ENCODE measurements at places on chromosomes 11 and 22.

GRCh38 chr11:128711890-128712289, 18.0 kb downstream of the FLI1 start:
- DNase-seq: no peak

- no peak for DNase-seq
These were observed 14.1 kb downstream of the TMPRSS13 start for GRCh38 chr11:117914991-117915618.

GRCh38 chr11:70942593-70942992, 309.8 kb downstream of the SHANK2 start:
- DNase-seq: no peak

GRCh38 chr11:95593111-95593510, 196.5 kb downstream of the FAM76B start:
- no peak for DNase-seq

GRCh38 chr11:46176421-46176820, 55.2 kb upstream of the PHF21A start:
- DNase-seq: no peak

GRCh38 chr11:81071606-81072005, 1630.8 kb upstream of the TENM4 start:
- no peak for DNase-seq

DNA sequence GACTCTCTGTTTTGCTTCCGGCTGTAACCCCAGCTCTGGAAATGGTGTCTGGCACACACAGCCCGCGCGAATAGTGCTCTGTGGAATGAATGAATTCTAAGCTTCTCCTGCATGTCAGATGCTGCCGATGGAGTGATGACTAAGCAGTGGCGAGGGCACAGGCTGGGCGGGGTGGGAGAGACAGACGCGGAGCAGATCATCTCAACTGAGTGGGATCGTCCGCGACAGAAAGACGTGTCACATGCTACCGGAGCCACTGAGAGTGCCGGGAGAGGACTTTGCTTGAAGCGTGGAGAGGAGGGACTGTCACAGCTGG, 334.5 kb downstream of the CTTN start:
- DNase-seq: no peak

GRCh38 chr22:27063406-27063805, 406.0 kb downstream of the MIAT start:
- DNase-seq: no peak

GRCh38 chr11:60767388-60767811, 10.7 kb downstream of the MS4A15 start:
- DNase-seq: peak; percentile 86

GRCh38 chr11:61009392-61010275, 38.2 kb downstream of the CD6 start:
- DNase-seq: no peak

DNA sequence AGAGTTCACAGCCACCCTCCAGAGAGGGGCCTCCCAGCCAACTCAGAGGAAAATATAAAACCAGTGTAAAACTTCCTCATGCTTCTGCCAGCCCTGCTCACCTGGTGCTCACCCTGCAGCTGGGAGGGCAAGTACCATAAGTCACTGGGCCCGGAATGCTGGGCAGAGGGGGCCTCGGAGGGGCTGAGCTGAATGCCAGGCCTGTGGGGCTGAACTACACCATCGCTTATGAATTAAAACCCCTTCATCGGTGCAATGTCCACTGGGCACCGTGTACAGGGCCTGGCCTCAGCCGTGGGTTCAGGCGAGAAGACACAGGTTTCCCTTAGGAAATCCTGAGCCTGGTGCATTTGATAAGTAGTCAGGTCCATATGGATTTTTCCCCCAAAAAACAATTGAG, 828.6 kb downstream of the TBC1D22A start:
- DNase-seq: no peak

DNA sequence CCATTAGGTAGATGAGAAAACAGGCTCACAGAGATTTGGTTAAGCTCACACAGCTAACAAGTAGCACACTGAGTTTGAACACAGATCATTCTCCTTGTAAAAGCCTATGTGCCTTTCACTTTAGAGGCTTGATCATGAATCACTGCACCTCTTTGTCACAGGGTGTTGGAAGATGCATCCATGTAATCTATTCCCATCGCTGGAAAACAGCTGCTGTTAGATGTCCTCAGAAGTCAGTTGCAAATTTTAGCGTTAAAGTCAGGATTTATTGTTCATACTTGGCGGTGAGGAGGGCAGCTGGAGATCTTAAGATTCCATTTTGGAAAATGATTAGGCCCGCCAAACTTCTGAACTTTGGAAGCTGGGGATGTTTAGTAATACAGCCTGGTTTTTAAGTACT, 2.6 kb downstream of the CNTF start:
- no peak for DNase-seq

DNA sequence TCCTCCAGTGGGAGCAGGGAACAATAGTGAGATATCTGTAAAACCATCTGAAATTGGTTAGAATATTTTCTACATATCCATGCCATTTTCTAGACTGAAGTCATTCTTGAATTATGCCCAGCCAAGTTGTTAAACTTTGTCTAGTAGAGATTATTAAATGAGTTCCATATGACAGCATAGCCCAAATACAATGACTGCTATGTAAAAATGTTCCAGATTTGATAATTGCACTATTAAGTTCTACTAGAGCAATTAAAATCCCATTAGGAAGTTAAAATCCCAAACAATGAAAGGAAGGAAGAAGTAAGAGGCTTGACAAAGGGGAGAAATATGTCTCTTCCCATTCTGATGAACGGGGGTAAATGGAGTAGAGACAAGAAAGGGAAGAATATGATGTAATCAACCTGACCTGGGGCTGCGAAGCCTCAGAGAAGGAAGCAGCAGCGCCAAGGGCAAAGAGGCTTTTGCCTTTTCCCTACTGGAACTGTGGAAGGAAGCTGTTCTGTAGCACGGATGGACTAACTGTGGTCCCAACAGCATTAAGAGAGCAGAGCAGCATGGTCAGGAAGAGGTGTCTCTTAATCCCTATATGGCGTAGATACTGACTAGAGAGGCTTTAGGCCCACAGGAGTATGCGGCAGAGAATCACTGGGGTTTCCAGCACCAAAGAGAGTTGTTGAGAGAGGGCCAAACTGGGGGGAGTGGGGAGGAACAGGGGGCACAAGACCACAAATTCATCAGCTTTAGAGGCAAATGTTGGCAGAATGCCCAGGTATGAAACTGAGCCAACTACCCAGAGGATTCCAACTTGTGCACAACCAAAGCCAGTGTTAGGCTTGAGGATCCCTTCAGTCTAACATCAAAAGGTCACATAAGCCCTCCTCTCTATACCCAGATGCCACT, 26.7 kb downstream of the RRP8 start:
- DNase-seq: peak; percentile 58

GRCh38 chr11:134592391-134592990, 180.4 kb upstream of the B3GAT1 start:
- DNase-seq: peak; percentile 62

DNA sequence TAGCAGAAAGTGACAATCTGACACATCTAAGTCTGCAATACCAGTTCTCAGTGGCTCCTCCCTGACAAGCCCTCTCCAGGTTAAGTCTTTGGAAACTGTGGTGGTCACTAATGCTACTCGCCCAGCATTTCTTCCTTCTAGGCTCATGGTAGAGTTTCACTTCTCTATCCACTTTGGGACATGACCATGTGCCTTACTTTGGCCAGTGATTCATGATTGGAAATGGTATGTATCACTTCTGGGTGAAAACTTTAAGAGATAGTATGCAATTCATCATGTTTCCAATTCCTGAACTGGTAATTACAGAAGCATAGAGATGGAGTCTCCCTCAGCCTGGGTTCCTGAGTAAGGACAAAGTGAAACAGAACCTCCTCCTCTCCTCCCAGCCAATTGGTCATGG, 151.5 kb upstream of the LMO1 start:
- DNase-seq: no peak

DNA sequence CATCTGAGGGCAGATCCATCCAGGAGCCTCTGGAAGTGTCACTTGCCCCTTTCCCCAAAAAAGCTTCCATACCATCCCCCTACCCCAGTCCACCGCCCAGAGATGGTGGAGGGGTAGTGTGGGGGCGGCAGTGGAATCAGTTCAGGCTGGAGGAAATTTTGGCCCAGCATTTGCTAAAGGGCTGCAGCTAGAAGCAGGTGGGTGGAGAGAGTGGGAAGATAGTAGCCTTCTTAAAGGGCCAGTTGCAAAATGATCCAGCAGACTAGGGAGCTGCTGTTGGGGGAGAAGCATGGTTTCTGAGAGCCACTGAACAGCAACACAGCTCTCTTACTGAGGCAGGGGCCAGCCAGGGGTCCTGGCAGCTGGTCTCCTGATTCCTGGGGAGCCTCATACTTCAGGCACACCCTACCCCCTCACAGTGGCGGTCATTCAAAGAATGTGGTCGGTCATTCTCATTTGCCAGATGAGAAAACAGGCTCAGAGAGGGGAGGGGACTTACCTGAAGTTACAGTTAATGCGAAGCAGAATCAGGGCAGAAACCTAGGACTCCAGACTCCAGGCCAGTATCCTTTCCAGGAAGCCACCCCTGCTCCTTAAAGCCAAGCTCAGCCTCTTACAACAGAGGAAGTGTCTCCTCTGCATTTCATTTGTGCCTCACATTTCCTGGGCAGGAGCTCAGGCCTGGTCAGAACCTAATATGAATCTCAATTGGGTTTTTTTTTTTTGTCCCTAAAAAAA, 5.4 kb downstream of the SEC14L2 start:
- no peak for DNase-seq

DNA sequence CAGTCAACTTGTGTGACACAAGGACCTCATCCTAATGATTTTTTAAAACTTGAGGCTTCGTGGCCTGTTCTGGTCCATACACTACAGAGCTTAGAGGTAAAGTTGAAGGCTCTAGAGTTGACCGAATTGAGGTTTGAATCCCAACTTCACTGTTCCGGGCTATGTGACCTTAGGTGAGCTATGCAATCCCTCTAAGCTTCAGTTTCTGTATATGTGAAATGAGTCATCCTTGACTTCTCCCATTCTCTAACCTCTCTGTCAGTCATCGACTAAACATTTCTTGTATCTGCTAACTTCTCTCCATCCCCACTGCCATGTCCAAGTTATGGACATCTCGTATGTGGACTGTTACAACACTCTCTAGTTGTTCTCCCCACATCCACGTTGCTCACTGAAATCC, 178.2 kb upstream of the TMEM45B start:
- DNase-seq: no peak

DNA sequence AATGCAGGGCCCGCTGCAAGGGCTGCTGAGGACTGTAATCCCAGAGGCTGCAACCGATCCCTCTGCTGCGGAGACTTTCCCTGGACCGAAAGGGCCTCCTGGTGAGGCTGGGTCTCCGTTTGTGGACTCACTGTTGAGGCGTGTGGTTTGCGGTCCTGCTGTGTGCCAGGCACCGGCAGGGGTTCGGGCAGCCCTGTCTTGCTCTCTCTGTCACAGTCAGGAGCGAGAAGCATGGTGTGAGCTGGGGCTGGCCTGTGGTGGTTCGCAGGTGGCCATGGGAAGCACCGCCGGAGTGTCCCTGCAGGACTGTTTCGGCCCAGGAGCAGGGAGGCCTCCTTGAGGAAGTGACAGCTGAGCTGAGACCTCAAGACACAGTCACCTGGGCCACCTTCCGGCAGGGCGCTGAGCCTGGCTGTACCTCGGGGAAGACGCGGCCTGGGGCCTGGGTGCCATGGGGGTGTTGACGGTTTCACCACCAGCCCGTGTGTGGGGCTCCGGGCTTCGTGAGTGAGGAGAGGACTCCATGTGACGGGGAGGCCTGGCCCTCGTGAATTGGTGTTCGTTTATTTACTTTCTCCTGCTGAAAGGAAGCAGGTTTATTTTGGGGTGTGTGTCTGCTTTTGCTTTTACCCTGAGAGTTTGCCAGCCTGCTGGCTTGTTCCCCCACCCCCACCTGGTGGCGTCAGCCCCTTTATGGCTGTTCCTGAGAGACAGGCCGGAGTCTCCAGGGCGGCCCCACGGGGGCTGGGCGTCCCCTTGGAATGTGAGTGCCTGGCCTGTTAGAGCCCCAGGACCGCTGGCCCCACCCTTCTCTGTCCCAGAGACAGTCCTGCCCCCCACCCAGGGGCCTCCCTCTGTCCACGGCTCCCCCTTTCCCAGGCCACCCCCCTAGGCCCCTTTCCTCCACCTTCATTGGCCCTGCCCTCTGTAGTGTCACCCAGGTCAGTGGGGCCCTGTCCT, 122.5 kb downstream of the KCNQ1OT1 start:
- DNase-seq: no peak

GRCh38 chr11:59141673-59142460, 789 bp upstream of the FAM111A start:
- no peak for DNase-seq

- no peak for DNase-seq
These were observed 8.1 kb downstream of the SERHL2 start for GRCh38 chr22:42561856-42562255.

- no peak for DNase-seq
These were observed 252.1 kb upstream of the PITPNB start for GRCh38 chr22:28171115-28171514.

DNA sequence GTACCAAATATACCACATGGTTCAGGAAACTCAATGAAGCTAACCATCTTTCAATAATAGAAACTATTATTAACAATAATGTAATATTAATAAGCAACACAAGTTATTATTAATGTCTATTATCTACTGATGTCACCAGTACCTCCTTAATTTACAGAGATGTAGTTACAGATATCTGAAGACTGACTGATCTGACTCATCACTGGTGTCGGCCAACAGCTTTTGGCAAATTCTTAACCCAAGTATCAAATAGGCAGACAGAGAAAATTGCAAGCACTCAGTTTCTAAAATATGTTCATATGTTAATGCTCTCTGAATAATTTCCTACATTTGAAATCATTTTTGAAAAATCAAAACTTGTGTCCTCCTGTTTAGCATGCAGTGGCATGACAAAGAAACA, 100.4 kb upstream of the DDI1 start:
- DNase-seq: no peak

DNA sequence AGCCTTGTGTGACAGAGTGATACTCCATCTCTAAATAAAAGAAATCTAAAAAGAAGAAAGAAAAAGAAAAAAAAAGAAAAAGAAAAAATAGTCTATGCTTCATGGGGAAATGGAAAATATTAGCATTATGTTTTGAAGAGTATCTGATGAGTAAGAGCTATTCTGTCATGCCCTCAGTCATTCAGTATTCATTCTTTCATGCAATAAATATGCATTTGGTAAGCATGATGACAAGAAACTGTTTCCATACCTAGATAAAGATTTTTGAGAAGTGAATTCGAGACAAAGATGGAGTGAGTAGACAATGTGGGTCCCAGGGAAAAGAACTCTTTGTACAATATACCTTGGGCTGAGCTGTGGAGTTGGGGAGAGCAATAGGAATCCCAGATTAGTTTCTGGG, 6.2 kb upstream of the IFTAP start:
- DNase-seq: no peak

- DNase-seq: peak; percentile 44
These were observed 52.0 kb downstream of the KCNJ1 start for GRCh38 chr11:128814856-128815705.

DNA sequence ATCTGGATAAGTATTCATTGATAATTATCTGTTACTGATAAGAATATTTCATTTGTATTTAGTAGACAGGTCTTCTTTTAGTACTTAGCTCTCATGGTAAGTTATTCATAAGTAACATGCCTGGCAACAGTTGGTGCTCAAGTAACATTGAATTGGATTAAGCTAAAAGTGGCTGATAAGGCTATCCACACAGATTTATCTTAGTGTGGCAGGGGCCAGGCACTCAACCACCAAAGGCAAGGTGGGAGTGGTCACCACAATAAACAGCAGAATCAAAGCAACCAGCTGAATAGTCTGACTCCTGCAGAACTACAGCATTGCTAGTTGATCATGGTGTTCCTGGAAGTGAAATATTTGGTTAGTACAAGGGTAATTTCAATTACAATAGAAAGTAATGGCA, 33.0 kb upstream of the NARS2 start:
- DNase-seq: no peak

- DNase-seq: no peak
These were observed 2.9 kb downstream of the KIRREL3 start for GRCh38 chr11:126997641-126998040.

- peak; percentile 17 for DNase-seq
These were observed 8.8 kb upstream of the MED17 start for GRCh38 chr11:93775289-93775688.
